ENCODE measurements at places on chromosomes 3 and 15.
A peak's percentile ranks its signal among the peaks of the same experiment; 100 is the strongest.

- DNase-seq = no peak
Measured at GRCh38 chr3:4882548-4882947, 96.7 kb upstream of the BHLHE40 start.

DNA sequence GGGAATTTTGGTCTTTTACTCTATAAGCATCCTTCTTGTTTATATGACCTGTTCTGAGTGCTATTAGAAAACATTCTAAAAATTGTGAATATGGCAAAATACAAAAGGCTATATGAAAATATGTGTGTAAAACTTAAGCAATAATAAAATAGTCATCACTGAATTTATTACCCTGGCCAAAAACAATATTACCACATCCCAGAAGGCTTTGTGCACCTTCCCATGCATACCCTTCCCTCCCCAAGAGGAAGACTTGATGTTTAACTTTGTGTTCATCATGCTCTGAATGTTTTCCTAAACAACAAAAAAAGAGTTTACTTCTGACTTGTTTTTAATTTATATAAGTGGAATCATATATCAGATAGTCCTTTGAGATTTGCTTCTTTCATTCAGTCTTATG is 155.1 kb upstream of the TNIK start:
- peak; percentile 11 for DNase-seq

DNA sequence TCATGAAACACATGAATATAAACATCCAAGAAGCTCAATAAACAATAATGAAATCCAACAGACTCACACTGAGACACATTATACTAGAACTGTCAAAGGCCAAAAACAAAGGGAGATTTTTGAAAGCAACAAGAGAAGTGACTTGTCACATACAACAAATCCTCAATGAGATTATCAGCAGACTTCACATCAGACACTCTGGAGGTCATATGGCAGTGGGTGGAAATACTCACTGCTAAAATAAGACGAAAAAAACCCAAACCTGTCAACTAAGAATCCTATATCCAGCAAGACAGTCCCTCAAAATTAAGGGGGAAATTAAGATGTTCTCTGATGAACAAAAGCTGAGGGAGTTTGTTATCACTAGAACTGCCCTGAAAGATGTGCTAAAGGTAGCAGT is 125.4 kb upstream of the MELTF start:
- DNase-seq = peak; percentile 21

GRCh38 chr3:181987736-181988135 is 276.0 kb downstream of the SOX2 start:
- no peak for DNase-seq
